ENCODE measurements at places on chromosomes 3 and 15.
A peak's percentile ranks its signal among the peaks of the same experiment; 100 is the strongest.

- peak; percentile 52 for DNase-seq
Measured at GRCh38 chr3:120302361-120302760, 17.3 kb upstream of the GPR156 start.

DNA sequence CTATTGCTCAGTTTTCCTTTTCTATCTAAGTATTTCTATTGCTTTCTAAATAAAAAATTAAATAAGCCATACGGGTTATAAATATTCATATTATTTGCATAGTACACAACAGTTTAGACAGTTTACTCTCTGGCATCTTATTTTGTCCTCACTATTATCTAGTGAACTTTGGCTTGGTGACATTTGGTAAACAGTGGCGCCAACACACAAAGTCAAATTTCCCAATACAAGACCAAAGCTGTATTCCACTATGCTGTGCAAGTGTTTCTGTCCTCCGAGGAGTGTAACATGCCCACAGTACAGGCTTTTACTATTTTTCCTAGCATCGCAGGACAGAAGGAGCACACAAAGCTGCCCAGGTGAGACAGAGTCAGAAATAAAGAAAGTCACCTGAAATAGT is 61.7 kb upstream of the TP63 start:
- DNase-seq: no peak

- no peak for DNase-seq
Measured at GRCh38 chr3:49661281-49661680, 12.9 kb upstream of the APEH start.

DNA sequence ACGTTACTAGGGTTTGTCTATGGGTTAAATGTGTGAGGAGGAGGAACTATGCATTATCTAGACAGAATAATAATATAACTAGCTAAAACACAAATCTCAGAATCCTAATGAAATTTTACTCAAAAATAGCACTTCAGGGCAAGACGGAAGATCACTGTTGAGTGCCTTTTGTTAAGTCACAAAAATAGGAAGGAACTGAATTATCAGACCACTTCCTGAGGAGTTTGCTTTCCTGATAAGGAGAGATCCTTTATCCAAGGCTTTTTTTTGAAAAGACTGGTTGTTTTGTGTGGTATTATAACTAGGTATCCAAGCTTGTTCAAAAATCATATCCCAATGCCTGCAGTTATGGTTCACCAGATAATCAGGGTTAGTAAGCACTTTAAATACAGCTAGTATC is 34.6 kb downstream of the NR2E3 start:
- no peak for DNase-seq

DNA sequence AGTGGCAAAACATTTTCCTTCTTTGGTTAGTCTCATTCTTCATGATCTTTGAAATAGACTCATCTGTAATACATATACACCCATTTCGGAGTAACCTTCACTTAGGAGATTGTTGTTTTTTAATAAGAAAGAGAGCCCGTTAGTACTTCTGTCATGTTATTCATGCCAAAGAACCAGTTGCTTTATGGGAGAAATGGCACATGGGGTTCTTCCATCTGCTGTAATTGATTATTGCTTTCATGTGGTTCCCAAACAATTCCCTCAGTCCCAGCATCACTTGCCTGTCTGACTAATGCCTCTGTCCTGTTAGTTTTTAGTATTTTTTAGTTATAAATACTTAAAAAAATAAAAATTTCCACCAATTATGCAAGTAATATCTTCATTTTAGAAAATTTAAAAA is 33.8 kb upstream of the FAH start:
- no peak for DNase-seq

DNA sequence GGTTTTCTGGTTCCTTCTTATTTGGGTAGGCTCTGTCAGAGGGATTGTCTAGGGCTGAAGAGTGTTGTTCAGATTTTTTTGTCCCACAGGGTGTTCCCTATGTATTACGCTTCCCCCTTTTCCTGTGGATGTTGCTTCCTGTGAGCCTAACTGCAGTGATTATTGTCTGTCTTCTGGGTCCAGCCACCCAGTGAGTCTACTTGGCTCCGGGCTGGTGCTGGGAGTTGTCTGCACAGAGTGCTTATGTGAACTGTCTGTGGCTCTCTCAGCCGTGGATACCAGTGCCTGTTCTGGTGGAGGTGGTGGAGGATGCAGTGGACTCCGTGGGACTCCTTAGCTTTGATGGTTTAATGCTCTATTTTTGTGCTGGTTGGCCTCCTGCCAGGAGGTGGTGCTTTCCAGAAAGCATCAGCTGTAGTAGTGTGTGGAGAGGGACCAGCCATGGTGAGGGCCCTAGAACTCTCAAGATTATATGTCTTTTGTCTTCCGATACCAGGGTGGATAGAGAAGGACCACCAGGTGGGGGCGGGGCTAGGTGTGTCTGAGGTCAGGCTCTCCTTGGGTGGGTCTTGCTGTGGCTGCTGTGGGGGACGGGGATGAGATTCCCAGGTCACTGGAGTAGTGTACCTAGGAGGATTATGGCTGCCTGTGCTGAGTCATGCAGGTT is 53.8 kb downstream of the CCDC66 start:
- no peak for DNase-seq

GRCh38 chr3:82654708-82655107 is 893.3 kb upstream of the GBE1 start:
- DNase-seq: no peak

DNA sequence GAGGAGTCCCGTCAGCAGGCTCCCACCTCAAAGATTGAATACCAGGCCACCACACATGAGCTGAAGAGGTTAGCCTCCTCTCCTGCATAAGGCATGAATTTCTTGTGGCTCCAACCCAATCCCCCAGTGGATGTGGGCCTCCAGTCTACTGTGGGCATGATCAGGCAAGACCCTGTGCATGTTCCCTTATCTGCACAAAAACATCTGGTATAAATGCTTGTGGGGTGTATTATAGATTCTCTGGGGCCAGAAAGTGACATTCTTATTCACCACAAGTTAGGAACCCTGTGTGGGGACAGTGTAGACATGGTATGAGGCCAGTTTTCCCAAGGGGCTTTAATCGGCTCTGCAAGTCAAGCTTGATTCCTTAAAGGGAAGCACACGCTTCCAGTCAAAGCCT is 18.2 kb upstream of the UBP1 start:
- DNase-seq: no peak

DNA sequence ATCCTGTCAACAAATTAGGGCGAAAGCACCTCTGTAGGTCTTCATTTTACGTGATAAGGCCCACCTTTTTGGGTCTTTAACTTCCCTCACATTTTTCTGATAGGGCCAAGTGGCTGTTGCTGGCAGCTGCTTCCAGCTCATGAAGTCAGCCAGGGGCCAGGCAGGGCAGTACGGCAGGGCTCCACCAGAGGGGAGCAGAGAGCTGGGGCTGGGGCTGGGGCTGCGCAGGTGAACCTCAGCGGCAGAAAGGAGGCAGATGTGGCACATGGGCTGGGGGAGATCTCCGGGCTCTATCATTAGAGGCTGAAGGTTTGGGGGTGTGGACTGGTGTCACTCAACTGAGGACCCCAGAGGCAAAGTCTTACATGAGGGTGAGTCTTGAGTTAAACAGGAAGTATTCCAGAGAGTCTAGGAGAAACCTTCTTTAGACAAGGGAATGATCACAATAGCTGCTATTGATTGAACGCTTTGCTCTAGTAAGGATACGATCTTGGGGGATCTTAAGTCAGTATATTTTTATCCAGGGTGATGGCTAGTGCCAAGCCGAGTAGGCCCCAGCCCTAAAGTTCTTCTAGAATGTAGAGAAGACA is 62.8 kb upstream of the MEX3B start:
- no peak for DNase-seq

GRCh38 chr3:55201779-55202178 is 273.9 kb upstream of the LRTM1 start:
- DNase-seq: no peak

DNA sequence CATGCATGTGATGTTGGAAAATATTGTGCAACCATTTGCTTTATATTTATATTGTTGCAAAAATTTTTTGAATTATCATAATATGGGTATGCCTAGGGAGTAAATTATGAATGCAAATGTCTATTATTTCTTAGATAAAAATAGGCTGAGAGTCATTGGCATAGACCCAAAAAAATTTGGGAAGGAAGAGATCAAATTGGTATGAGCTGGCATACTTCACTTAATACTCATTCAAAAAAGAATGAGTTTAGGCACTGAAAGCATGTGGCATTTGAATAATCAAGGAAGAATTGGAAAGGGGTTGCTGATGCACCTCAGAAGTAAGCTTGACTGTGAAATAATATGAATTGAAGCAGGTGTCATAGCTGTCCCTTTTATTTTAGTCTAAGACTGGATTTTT is 764.0 kb upstream of the DPPA4 start:
- DNase-seq: no peak

GRCh38 chr15:63602595-63602994 is 5.4 kb downstream of the FBXL22 start:
- no peak for DNase-seq

- DNase-seq: no peak
Measured at GRCh38 chr3:21745966-21746365, 5.0 kb downstream of the ZNF385D start.

GRCh38 chr3:85912980-85913379 is 954.2 kb downstream of the CADM2 start:
- DNase-seq: peak; percentile 5

GRCh38 chr3:18062657-18063025 is 320.2 kb upstream of the TBC1D5 start:
- no peak for DNase-seq

GRCh38 chr3:17771177-17772017 is 29.0 kb upstream of the TBC1D5 start:
- DNase-seq: no peak

DNA sequence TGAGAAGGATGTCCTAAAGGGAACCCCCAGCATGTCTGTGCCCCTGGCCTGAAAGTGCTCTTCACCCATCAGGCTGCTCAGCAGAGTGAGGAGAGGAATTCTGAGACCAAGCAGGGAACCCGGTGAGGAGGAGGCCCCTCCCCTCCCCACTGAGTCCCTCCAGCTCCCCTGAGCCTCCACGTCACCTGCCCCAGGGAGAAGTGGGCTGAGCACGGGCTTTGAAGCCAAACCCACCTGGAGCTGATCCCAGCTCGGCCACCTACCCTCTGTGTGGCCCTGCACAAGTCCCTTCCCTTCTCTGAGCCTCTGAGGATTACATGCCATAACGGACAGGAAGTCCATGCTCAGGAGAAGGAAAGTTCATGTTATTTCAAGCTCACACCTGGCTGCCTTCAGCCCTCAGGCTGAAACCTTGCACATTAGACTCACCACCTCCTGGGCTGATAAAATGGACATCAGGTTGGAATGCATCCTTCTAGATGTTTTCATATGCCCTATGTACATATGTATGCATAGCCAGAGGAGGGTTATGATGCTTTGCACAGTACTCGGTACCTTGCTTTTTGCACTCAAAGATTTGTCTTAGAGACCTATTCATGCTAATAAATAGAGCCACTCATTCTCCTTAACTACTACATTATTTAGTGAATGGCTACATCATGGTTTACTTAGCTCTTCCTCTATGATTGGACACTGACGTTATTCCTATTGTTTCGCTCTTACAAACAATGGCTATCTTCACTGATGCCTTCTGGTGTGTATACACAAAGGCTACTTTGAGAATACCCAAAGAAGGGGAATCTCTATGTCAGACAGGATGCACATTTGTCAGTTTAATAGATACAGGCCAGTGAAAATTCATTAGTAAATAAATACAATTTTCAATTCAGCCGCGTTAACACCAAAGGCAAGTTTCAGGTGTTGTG is 31.6 kb upstream of the GATA2 start:
- no peak for DNase-seq

- DNase-seq: no peak
Measured at GRCh38 chr3:89867286-89867685, 759.9 kb downstream of the EPHA3 start.

- DNase-seq: no peak
Measured at GRCh38 chr15:98124581-98124980, 164.1 kb downstream of the ARRDC4 start.

DNA sequence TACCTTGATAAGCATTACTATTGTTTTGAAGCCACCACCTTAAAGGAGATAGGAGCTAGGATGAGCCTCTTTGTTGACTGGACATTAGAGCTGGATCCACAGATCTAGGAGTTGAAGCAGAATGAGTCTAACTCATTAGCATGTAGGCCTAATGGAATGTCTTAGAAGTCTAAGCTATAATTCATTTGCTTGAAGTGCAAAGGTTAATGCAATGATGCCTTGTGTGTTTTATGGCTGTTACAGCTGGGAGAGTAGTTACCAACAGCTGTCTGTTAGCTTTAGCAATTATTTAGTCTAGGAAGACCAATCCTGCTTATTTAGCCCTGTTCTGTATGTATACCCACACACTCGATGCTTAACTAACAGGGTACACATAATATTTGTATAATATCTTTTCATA is 419.3 kb downstream of the TUSC7 start:
- DNase-seq: no peak

DNA sequence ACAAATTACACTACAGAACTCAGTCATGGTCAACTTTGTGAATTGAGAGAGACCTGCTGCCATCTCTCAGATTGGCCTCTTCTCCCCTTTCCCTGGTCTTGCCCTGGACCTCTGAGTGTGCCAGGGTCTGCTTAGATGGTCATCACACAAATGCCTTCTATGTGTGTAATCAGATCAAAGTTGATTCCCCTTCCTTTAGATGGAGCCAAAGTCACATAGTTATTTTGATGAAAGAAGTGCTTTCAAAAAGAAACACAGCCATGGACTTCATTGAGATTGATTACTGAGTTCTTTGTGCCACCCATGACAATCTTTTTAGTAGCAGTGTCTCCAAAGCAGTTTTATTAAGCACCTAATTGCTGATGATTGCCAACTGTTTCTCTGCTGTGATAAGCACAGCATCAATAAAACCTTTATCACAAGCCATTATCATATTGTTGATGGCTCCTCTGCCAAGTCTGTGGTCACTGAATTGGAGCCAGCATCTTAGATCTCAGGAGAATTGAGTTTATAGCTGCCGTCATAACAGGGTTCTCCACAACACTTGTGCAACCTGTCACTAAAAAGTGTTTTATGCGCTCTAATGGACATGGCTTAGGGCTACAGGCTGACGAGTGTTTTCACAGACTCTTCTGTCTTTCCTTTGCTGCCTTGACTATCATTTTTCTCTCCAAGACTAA is 149.7 kb upstream of the NUDT16 start:
- no peak for DNase-seq

DNA sequence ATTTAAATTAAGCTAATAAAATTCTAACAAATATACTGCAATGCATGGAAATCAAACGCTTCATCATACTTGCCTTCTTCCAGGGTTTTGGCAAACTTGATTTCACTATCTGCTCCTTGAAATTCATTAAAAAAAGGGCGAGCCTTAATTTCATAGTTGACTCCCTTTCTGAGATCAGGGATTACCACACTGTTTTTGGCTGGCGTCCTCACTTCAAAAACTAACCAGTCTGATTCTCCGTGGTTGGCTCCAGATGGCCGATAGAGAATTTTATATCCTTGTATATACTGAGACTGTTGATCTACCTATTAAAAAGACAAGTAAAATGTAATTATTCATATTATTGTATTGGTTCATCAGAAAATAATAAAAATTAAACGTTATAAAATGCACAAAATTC is 1106.8 kb downstream of the ROBO1 start:
- DNase-seq: peak; percentile 35

DNA sequence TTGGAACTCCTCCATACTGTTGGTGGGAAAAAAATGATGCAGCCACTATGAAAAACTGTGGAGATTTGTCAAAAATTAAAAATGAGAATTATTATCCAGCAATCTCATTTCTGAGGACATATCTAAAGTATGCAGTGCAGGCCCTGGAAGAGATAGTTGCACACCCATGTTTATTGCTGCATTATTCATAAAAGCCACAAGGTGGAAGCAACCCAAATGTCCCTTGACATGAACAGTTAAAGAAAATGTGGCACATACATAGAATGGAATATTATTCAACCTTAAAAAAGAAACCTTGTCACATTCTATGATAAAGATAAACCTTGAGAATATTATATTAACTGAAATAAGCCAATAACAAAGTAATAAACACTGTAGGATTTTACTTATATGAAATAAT is 80.9 kb upstream of the ARHGEF26 start:
- no peak for DNase-seq
